ENCODE measurements at places on chromosomes 1 and 21. TPM values are rescaled to one million over a fixed set of nuclear protein-coding genes. Genes with fewer than 3 reads are reported as not detected.

SAMD11 gene
- total RNA-seq: 6.2 TPM

DNA sequence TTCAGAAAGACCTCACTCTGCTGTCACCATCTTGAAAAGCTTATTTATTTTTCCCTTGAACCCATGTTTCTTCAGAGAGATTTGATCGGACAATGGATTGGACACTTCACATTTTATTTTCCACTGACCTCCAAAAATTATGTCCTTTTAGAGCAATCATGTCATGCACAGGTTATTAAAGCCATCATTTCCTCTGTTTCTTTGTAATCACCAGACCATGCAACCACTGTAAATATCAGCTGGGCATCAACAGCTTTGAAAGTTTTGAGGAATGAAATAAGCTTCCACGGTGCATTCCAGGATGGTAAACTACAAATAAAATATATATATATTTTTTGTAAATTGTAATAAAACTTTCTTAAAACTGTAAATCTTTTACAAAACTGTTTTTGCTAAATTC, 144.1 kb upstream of the ADAMTS5 start:
- DNase-seq: no peak

GJA5 gene
- 14.6 TPM for total RNA-seq

- no peak for DNase-seq
Measured at GRCh38 chr21:44874497-44875315, 1.2 kb upstream of the PTTG1IP start.

- no peak for DNase-seq
Measured at GRCh38 chr1:111234866-111235265, 7.4 kb downstream of the CHI3L2 start.

Measured in esophagus muscularis mucosa (tissue), 4 donors.